Activated CD8-positive, alpha-beta memory T cell treated with anti-CD3 and anti-CD28 coated beads for 1 hour (primary cell): ENCODE measurements at places on chromosomes 1 and 21.

- no peak for DNase-seq
Measured at GRCh38 chr1:187433598-187433997, 604.8 kb downstream of the PLA2G4A start.

- no peak for DNase-seq
Measured at GRCh38 chr1:214154596-214155292, 126.2 kb upstream of the SMYD2 start.

GRCh38 chr1:78641558-78641957 is 8.1 kb upstream of the IFI44 start:
- DNase-seq = no peak

DNA sequence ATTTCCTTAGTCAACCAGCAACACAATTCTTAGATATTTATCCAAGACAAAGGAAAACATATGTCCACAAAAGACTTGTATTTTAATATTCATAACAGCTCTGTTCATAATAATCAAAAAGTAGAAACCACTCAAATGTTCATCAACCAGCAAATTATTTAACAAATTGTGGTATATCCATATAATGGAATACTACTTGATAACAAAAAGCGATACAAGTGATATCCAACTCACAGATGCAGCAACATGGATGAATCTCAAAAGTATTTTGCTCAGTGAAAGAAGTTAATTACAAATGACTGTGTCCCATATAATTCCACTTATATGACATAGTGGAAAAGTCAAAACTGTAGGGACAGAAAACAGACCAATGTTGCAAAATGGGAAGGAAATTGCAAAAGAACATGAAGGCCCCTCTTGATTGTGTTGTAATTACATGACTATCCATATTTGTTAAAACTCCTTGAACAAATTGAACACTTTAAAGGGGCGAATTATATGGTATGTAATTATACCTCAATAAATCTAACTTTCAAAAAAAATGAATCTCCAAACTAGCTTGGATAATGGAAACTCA is 116.9 kb downstream of the EDEM3 start:
- DNase-seq = no peak

GRCh38 chr1:37721565-37721964 is 29.2 kb downstream of the CDCA8 start:
- DNase-seq = no peak

DNA sequence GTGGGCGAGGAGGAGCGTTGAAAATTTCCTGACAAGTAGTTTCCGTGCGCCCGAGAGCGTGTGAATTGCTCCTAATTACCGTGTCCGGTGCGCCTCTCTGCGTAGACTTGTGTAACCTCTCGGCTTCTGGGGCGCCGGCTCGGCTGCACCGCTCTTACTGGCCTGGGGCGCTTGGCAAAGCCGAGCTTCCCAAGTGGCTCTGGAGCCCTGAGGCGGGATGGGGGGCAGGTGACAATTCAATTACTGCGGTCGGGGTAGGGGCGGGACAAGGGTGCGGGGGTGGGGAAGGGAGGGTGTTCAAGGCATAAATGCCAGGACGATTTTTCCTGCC is 392 bp upstream of the DMRTA2 start:
- no peak for DNase-seq

DNA sequence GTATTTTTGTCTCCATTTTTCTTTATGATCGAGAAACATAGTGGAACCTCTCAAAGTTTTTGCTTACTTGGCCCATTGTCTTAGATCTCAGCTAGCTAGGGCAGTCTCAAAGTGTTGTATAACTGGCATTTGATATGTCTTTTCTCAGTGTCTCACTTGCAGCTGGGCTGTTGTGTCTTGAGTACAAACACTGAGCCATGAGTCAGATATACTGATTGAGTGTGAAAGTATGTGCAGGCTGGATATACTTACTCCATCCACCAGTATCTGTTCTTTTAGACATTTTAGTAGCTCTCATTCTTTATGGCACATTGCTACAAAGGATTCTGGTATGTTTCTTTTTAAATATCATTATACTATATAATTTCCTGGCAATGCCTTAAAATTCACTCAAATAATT is 14.3 kb upstream of the GPR52 start:
- no peak for DNase-seq
